ENCODE measurements at places on chromosomes 16 and 17.
A peak's percentile ranks its signal among the peaks of the same experiment; 100 is the strongest.

- peak; percentile 39 for DNase-seq
Measured at GRCh38 chr17:45246861-45247428, 14.9 kb downstream of the SPATA32 start.

- DNase-seq: no peak
Measured at GRCh38 chr17:81829858-81830257, 3.2 kb downstream of the MCRIP1 start.

DNA sequence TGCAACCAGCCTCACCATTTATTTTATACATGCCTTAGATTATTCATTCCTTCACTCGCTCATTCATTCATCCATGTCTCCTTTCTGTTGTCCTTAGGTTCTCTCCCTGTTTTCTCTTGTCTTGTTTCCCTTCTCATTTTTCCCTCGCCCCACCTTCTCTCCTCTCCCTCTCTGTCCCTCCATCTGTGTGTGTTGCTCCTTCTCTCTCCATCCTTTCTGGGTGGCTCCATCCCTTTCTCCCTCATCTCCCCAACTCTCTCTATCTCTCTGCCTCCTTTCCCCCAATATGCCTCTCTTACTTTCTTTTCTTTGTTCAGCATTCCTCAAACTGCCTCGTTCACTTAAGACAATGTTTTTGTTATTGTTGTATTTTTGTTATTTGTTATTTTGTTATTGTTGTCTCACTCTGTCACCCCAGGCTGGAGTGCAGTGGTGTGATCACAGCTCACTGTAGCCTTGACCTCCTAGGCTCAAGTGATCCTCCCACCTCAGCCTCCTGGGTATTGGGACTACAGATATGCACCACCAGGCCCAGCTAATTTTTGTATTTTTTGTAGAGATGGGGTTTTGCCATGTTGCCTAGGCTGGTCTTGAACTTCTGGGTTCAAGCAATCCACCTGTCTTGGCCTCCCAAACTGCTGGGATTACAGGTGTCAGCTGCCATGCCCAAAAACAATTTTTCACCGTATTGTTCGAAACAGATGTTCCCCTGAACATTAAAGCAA is 14.4 kb downstream of the SOCS1 start:
- DNase-seq: no peak

GRCh38 chr16:50717091-50717490 is 23.7 kb downstream of the NOD2 start:
- no peak for DNase-seq

- DNase-seq: no peak
Measured at GRCh38 chr16:51919736-51920135, 627.2 kb downstream of the TOX3 start.

DNA sequence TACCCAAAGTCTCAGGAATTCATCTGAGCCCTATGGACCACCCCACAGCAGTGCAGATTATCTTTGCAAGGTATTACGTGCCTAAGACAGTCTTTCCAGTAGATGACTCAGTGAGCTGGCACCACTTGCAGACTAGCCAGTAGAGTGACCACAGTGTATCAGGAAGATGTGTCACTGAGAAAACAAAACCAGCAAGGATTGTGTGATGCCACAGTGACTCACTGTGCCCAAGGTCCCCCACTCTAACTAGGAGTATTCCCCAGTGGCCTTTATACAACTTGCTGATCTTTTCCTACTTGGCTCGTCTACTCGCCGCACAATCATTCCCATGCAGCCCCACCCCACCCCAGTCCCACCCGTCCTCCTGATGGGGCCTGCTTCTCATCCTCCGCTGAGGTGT is 26.8 kb upstream of the PRKCA start:
- no peak for DNase-seq

GRCh38 chr17:30605027-30605426 is 127.8 kb downstream of the GOSR1 start:
- no peak for DNase-seq

DNA sequence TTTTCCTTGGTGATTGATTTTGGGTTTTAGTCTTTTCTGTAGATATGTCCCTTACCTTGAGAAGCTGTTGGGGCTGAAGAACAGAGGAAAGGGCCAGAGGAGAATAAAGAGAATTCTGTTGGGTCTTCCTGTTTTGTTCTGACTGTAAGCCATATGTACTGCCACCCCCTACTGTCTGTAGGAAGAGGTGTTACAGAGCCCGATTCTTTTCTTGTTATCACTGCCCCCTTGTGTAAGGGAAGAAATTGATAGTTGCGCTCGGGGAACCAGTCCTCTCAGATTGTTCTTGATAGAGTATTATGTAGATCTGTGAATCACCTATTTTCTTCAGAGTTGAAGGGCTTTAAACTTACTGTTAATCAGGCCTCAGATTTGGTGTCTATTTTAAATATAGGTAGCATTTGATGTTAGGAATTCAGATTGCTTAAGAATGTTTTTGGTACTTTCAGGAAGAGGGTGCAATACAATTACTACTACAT is 2.4 kb downstream of the TANC2 start:
- peak; percentile 64 for DNase-seq

- DNase-seq: no peak
Measured at GRCh38 chr17:36527621-36528250, 6.9 kb downstream of the MYO19 start.

DNA sequence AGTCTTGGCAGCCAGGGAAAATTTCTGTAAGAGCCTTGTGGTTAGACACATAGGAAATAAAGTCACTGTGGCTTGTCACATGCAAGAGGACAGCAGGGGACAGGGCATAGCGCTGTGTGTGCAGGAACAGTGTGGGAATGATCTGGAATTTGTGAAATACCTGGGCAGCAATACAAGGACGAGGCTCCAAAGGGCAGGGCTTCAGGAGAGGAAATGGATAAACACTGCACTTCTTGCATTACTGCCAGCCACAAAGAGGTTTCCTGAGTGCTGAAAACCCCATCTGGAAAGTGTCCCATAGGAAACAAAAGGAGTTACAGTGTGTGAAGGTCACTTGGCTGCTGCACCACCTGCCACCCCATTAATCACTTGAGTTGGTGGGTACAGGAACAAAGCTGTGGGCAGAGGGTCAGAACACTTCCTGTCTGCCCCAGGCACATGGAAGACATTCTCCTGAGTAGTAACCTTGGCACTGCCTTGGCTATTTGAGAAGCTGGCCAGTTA is 12.1 kb upstream of the HP start:
- DNase-seq: peak; percentile 39

DNA sequence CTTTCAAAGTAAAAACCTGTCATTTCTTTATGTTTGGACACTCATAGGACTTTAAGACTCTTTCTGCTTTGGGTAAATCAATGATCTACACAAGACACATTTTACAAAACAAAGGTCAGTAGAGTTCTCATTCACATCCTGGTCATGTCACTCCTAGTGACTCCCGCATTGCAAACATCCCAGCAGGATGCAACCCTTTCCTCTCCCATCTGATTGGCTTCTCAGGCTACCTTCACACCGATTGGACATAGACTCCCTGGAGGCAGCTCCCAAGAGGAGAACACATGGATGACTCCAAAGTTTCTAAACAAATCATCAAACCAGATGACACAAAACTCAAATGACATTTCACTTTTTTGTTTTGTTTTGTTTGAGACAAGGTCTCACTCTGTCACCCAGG is 43.8 kb upstream of the ACSM2B start:
- DNase-seq: no peak

GRCh38 chr16:6857575-6857974 is 475.1 kb upstream of the RBFOX1 start:
- DNase-seq: no peak

DNA sequence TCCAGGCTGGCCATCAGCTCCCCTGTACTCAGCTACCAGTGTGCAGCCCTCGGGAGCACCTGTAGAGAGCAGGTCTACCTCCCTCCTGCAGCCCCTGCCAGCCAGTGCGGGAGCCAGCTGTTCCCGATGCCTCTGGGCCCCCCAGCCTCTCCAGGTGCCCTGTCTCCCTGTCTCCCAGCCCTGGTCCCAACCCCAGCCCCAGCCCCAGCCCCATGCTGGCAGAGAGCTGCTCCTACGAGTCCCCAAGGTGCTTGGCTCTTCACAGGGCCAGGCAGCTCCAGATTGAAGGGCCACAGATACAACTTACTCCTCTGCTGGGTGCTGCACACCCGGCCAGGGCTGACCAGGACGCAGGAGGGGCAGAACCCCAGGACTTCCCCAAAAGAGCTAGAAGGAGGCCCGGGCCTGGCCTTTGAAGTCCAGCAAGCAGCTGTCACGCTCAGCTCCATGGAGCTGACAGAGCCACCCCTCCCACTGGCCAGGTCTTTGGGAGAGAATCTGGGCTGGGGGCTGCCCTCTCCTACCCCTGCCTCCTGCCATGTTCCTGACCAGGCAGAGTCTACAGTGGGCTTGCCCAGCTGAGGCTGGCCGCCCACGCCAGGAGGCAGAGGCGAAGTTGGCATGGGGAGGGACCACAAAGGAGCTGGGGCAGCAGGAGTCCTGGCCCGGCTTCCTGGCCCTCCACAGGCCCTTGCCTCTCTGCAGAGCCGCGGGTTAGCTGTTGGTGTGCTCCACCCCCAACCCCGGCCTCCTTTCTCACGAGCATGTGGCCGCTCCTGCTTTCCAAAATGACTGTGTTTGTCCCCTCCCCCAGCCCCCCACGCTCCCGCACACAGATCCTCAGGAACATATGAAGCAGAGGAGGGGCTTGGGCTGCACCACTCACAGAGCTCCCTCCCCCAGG is 9.5 kb upstream of the ADAM11 start:
- no peak for DNase-seq

- no peak for DNase-seq
Measured at GRCh38 chr16:81706327-81707295, 72.5 kb upstream of the PLCG2 start.

- DNase-seq: no peak
Measured at GRCh38 chr17:59617156-59617732, 2.5 kb upstream of the CLTC start.

GRCh38 chr17:63125987-63126386 is 160.0 kb downstream of the TANC2 start:
- DNase-seq: no peak

GRCh38 chr17:81010935-81011334 is 19.3 kb downstream of the CHMP6 start:
- DNase-seq: no peak

DNA sequence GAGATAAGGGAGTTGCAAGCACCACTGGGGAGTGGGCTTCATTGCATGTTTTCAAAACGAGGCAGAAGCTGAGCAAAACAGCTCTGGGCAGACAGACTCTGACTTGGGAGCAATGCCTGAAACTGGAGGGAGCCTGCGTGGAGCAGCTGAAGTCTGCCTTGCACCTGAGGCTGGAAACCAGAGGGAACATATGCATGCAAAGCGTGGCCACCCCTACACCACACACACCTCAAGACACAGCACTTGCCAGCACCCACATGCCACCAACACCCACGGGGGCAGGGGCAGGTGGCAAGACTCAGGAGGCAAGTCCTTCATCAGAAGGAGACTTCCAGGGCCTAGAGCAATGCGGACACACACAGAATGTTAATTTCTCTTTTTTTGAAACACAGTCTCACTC is 45.8 kb downstream of the COTL1 start:
- DNase-seq: no peak
